ENCODE measurements at places on chromosomes 3 and 15. TPM values are rescaled to one million over a fixed set of nuclear protein-coding genes. Genes with fewer than 3 reads are reported as not detected.

The OR5K2 gene
- total RNA-seq, result not detected

The CRYGS gene
- 2.2 TPM for total RNA-seq

The ZNF660 gene
- 0.63 TPM for total RNA-seq

The HTD2 gene
- total RNA-seq, result 3.8 TPM

The OCA2 gene
- not detected for total RNA-seq

The ZSCAN2 gene
- total RNA-seq, result 13.2 TPM

The ADAMTS17 gene
- total RNA-seq, result 0.75 TPM

The GNB4 gene
- 71.5 TPM for total RNA-seq

The CDHR4 gene
- not detected for total RNA-seq

The CIAO2A gene
- total RNA-seq, result 59.6 TPM

The ST8SIA2 gene
- not detected for total RNA-seq

The EFHB gene
- 0.27 TPM for total RNA-seq

The ZKSCAN7 gene
- total RNA-seq, result 0.63 TPM

The WDR48 gene
- total RNA-seq, result 26.4 TPM

The C15orf61 gene
- total RNA-seq, result 1.3 TPM

The TLR9 gene
- total RNA-seq, result not detected

The RBM6 gene
- 36.3 TPM for total RNA-seq

The HTR3E gene
- not detected for total RNA-seq

The KCNMB3 gene
- 1.2 TPM for total RNA-seq

The XCR1 gene
- not detected for total RNA-seq

The MEGF11 gene
- not detected for total RNA-seq

The IL17RC gene
- 12.1 TPM for total RNA-seq

The CCDC54 gene
- total RNA-seq, result not detected

The CCDC13 gene
- 0.38 TPM for total RNA-seq

The CCR3 gene
- total RNA-seq, result not detected

Data from endothelial cell of coronary artery (primary cell).